ENCODE measurements at places on chromosomes 5 and 9.

DNA sequence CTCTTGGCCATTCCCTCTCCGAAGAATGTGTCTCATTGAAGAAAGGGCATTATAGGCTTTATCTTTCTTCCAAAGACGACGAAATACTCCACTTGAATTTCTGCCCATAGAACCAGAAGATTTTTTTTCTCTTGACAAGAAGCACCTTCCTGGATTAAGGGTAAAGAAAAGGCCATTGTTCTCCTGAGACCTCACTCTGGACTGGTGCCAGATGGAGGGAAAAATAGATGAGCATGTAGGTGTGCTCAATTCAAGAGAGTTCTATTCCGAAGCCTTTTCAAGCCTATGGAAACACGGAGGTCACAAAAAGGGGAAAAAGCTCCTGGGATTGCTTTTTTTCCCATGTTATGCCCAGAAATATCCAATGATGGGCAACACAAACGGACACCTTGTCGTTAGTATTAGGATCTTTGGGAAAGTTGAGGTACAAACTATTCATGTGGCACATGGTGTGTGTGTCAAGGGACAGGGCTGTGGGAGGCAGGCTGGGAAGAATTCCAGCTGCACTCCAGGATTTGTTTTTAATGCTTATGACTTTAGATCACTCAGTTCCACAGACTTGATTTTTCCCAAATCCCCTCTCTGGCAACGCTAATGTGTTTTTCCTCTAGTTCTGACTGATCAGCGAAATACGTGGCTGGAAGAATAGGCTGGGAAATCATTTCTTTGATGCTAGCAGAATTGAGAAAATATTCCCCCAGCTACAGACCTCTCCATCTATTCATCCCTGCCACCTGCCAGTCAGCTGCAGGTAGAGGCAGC is 89.9 kb downstream of the SIL1 start:
- no peak for DNase-seq

DNA sequence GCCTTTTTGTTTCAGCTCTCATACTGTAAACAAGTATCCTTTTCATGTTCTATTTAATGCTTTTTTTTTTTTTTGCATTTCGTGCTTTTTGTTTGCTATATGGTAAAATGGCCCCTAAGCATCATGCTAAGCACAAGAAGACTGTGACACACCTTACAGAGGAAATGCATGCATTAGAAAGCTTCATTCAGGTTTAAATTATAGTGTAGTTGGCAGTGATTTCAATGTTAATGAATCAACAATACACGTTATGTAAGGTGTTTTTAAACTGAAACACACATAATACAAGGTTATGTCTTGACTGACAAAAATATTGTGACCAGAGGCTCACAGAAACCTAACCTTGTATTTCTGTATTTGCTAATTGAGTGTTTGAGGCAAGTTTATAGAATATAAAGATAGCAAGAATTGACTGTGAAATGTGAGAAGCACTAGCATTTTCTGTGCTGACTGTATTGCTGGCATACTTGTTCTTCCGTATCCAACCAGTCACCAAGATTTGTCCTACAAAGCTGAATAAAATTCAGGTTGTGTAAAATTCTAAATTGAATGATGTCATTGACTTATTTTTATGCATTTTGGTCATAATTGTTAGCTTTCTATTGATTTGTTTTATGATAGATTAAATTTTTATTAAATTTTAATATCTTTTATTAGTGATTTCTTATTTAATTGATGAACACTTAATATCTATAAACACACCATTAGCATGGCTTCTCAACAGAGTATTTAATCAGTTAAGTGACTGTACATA is 4.1 kb downstream of the CFAP95 start:
- no peak for DNase-seq

DNA sequence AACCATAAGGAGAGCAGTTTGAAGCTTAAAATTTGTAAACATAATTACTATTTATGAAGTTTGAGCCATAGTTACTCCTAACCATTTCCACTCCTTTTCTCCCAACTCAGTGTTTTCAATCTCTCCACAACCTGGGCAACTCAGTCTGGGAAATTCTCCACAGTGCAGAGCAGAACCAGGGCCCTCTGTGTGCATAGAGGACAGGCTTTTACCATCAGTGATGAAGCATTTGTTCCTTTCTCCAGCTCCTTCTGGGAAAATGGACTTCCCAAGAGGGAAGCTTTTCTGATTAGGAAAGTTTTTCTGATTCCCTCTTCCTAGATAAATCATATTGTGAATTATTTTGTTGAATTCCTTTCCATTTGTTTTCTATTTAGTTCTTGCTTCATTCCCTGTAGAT is 132.3 kb upstream of the MPDZ start:
- DNase-seq, result no peak

- no peak for DNase-seq
These were observed 276.6 kb upstream of the MVB12B start for GRCh38 chr9:126049896-126050604.

GRCh38 chr5:9712911-9713310 is 82.8 kb upstream of the TAS2R1 start:
- DNase-seq, result no peak

DNA sequence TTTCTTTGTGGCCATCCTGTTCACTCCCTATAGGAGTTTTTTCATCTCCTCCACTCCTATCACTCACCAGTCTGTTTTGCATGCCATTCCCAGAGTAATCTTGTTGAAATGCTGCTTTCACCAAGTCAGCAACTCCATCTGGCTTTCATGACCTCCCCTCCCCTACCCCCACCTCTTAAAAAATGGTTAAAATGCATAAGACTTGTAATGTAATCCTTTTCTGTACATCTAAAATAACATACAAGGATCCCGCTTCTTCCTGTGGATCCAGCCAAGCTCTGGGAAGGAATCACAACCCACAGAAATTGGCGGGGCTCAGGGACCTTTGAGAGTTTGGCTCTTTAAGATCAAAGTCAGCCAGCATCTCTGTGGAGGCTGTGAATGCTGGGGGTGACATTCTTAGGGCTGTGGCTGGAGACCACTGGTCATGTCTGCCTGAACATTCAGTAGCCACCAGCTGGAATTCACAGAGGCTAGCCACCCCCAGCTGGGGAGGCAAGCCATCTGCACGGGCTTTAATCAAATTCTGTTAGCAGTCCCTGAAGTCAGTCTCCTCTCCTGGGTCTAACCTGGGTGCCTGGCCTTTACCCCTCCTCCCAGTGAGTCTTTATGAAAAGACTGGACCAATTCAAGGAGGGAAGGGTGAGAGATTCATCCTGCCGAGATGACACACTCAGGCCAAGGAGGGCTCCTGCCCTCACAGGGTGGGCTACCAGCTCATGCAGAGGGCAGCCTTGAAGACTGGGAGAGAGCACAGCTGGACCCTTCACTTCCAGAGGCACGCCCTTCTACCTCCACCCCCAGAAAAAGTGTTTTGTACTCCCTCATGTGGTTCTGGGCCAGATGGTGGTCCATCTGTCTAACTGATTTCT is 132.9 kb downstream of the LIFR start:
- DNase-seq, result no peak

DNA sequence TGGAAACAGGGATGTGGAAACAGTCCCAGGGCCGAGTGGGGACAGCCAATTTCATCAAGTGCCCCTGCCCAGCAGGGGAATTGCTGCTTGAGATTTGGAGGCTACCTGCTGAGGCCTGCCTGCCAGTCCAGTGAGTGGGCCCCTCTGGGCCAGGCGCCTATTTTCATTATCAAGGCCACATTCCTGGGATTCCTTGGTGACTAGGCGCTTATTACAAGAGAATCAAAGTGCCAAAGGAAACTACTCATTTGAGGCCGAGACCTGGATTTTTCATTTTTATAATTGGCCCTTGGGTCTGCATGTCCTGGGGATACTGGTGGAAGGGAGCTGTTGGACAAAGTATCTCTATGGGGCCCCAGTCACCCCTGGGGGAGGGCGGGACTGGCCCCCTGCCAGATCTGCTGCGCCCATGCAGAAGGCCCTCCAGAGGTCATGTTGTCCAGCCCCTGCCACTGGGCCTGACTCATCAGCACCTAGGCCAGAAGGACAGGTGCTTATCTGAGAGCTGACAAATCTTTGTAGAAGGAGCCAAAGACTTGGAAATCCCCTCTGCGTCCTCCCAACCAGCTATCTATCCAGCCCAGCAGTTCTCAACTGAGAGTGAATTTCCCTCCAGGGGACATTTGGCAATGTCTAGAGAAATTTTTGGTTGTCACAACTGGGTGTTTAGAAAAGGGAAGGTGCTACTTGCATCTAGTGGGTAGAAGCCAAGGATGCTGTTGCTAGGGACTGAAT is 45.6 kb downstream of the FOXI1 start:
- no peak for DNase-seq

- DNase-seq, result no peak
These were observed 75.5 kb upstream of the PRRC1 start for GRCh38 chr5:127441799-127442484.

- DNase-seq, result no peak
These were observed 32.5 kb upstream of the ERBIN start for GRCh38 chr5:65893749-65894430.

GRCh38 chr9:68498816-68499215 is 41.9 kb downstream of the TMEM252 start:
- DNase-seq, result no peak

DNA sequence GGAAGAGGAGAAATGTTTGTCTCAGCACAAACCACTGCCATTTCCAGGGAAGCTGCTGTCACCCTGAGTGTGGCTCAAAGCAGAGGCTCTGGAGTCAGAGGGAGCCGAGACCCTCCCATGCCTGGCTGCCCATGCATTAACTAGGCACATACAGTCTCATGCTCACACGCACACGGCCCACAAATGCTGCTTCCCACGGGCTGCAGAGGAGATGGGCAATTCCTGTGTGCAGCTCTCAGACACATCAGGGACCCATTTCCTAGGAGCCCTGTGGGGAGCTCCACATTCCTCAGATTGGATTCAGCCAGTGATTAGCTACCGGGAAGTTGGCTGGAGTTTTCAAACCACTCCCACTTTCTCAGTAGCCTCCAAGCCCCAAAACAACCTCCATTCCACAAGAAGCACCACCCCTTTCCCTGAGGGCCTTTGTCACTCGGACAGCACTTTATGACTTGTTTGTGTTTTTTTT is 9.1 kb upstream of the PTGES start:
- no peak for DNase-seq

DNA sequence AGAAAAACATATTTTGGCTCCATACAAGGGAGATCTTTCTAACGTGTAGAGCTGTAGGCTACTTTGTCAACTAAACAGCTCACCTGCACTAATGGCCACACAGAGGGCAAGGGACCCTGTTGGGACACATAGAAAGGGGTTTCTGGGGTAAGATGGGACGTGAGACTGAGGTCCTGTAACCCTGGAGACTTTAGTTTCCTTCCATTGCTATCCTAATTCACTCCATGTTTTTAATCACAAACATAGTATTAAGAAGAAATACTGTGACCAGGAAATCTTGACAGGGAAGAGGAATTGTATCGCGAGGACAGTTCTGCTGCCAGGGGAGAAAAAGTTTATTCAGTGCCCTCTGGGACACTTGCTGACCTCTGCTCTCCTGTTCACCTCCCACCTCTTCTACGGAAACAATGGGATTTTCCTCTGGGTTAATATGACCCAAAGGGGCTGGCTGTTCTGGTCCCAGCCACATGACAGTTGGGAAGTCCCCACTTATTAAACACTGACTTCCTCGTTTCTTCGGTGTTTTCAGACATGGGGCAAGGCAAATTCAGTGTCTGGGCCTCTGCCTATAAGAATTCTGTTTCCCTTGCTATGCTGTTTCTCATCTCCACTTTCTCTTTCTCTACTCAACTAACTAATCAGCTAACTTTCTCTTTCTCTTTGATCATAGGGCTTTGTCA is 106.9 kb upstream of the SEMA6A start:
- DNase-seq, result no peak

- no peak for DNase-seq
These were observed 19.7 kb downstream of the UBAC1 start for GRCh38 chr9:135941288-135941995.

- DNase-seq, result no peak
These were observed 20.9 kb downstream of the CXXC5 start for GRCh38 chr5:139668924-139669661.

GRCh38 chr9:129368444-129368978 is 190.4 kb upstream of the IER5L start:
- no peak for DNase-seq

DNA sequence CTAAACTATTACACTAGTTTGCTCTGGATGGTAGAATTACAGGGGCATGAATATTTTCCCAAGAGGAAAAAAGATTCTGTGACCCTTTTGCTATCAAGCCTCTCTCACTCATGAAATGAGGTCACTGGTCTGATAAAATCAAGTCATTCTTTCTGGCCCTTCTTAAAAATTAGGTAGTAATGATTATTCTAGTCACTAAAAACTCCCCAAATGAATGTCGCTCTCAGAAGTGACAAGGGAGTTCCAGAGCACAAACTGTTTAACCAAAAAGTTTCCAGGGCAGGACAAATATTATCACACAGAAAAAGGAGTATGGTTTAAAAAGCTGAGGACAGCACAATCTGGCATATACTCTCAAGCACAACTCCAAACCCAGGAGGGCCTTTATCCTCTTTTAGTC is 12.5 kb downstream of the ERMP1 start:
- DNase-seq, result no peak

- DNase-seq, result no peak
These were observed 18.3 kb downstream of the RFX3 start for GRCh38 chr9:3507395-3508077.

GRCh38 chr5:160375701-160376100 is 5.3 kb upstream of the C1QTNF2 start:
- no peak for DNase-seq

DNA sequence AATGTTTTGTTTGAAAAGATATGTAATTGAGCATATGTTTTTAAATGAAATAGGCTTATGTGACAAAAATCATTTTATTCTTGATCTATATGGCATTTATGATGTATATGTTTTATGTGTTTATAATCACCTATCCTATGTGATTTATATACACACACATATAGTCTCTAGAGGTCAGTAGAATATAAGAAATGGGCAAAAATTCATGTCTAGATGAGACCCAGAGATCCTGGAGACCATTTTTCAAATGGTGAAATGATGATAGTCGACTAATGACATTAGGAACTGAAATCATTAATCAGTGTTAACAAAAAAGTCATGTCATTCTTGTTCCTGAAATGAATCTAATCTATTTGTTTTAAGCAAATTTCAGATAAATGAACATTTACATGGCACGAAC is 709.2 kb upstream of the WWC1 start:
- DNase-seq, result no peak

GRCh38 chr9:113952676-113953075 is 76.6 kb downstream of the ZNF618 start:
- DNase-seq, result no peak

DNA sequence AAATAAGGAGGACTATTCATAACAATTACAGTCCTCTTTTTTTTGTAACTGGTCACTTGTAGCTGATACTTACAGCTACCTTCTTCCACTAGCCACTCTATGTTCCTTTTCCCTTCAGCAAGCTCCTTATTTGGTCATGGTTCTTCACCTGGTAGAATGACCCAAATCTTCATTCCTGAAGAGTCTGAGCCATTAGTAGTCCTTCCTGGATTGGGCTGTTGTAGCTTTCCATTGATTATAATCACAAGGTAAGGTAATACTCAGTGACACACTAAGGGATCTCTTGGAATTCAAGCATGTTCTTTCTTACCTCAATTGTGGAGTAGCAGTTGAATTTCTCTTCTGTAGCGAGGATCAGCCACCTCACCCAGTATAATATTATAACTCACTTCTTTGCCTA is 25.5 kb upstream of the ITGA2 start:
- no peak for DNase-seq
